Activated T-cell treated with anti-CD3 and anti-CD28 coated beads, Interleukin-2, amount 50 U/mL, for 72 hours (primary cell): ENCODE measurements at places on chromosomes 1 and 21.

DNA sequence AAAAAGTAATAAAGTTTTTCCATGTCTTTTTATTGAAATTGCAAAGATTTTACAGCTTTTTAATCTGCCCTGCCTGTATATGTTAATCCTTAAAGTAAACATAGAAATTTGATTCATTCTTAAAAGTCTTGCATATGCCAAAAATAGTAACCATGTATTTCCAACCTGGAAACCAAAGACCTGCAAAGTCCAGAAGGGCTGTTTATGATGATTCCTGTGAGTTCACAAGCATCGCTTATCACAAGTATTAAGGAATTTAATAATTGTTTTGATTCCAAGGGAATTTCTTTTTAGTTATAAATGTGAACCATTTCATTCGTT lies 199.1 kb downstream of the PTPRC start:
- no peak for DNase-seq

DNA sequence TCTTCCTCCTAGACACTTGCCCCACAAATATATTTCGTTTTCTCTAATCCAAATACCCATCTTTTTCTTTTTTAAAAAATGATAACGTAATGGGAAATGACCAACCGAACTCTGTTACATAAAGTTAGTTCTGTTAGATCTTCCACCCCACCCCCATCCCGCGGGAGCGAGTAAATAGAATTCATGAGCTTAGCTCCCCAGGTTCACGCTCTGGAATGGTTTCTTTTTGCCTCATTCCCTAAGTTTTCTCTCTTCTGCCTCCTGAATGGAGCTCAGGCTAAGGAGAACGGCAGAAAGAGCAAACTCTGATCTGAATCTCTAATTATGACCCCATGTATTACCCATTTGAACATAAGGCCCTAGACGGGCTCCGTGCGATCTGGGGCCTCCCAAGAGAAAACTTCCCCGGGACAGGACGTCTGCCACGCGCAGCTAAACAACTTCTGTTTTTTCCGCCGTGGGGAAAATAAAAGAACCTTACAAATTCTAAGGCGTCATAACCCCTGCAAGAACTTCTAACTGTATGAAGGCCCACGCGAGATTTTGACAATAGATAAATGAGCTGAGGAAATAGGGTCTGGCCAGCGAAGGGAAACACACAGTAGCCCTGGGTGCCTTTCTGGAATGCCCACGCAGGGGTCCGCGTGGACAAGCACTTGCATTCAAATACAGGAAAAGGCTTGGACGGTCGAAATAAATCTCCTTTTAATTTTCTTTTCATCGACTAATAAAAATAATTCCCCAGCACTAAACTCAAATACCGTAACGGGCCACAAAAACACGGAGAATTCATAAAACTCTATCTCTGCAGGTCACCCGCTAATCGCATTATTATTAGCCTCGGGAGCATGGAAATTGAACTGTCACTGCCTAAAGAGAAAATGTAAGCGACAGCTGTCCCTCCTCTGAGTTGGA lies 2.2 kb downstream of the TBX15 start:
- DNase-seq, result no peak

DNA sequence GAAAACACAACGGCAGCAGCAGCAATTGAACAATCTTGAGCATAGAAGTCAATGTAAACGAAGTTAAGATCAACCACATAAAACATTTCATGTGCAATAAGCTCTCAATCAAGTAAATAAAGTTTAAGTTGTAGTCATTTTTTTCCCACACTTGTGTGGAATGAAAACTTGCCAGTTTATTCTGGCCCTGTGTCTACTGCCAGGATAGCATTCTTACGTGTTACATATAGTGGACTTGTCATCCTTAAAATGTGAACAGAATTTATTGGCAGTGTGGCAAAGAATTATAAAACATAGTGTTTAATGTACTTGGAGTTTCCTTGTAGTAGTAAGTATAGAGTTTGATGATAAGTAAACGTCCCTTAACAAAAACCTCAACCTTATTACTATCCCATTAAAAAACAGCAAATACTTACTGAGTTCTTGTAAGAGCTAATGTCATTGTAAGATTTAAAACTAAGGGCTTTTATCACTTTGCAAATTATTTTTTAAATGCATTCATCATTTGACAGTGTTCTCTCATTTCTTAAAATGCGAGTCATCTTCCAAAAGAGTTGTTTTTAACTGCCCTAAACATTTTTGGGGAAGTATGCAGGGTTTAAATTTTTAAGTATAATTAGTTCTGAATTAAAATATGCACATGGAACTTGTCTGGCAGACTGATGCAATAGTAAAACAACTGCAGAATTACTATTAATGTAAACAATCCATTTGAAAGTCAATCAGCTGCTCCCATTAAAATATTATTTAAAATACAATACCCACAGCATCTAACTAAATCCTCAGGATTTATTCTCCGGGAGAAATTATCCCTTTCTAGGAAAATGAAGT lies 7.9 kb downstream of the COX20 start:
- no peak for DNase-seq

DNA sequence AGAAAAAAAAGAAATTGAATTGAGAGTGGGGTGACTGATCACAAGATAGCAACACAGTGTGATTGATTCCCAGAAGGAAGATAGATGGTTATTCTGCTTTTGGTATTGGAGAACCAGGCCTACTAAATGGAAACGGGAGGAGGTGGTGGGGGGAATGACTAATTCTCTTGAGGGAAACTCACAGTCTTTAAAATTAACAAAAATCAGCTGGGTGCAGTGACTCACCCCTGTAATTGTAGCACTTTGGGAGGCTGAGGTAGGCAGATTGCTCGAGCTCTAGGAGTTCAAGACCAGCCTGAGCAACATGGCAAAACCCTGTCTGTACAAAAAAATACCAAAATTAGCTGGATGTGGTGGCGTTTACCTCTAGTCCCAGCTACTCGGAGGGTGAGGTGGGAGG lies 134.6 kb upstream of the PDE4B start:
- no peak for DNase-seq

GRCh38 chr1:210363119-210363518 lies 34.4 kb downstream of the HHAT start:
- DNase-seq, result no peak

GRCh38 chr1:234542211-234542850 lies 63.4 kb upstream of the TARBP1 start:
- no peak for DNase-seq

DNA sequence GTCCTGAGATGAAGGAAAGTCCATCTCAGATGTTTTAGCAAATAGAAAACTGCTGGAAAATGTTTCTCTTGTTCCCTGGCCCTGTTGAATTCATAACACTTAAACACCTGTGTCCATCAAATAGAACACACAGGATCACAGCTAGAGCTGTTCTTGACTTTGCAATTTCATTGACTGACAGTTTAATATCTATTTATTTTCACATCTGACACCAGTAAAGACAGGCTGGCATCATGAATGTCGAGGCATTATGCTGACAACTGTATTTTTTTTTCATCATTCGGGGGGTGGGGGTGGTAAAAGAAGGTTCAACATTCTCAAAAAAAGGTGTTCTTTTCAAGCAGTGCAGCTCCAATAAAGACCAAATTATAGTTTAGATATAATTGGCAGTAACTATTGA lies 591.2 kb upstream of the PTBP2 start:
- no peak for DNase-seq

DNA sequence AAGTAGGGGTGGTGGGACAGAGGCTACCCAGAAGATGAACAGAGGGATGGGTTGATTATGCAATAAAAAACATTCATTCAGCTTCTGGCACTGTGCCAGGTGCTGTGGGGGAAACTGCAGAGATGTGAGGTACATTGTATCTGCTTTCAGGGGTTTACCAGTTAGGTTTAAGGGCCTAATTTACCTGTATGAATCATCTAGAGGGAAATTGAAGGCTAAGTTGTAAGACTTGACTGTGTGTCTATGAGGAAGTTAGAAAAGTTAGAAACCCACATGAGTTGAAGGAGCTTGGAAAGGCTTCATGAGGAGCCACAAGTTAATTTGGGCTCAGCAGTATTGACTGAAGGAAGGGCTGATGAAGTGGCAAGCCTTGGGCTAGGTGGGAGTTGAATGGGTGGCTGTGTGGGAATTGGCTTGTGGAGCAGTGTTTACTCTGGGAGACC lies 36.7 kb upstream of the APOBEC4 start:
- peak; percentile 39 for DNase-seq

GRCh38 chr1:246470585-246470984 lies 36.5 kb downstream of the SMYD3 start:
- DNase-seq, result no peak

GRCh38 chr1:111691886-111692285 lies 47.3 kb downstream of the INKA2 start:
- no peak for DNase-seq

DNA sequence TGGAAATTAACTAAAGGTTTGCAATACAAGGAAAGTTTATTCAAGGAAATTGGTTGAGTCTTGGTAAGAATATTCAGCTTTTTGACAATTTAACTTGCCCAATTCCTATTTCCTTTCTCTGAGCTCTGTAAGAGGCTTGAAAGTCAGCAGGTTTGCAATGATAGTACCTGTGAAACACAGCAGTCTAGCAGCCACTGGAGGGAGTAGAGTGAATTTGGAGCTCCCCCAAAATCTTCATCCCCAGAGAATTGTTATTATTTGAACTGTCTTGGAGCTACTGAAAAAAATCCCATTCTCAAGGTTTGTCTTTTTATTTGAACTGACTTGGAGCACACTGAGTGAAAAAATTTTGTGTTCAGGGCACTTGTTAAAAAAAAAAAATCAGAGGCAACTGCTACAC lies 654.2 kb upstream of the PKN2 start:
- DNase-seq, result no peak

GRCh38 chr21:20306836-20307235 lies 691.4 kb upstream of the NCAM2 start:
- DNase-seq, result no peak

DNA sequence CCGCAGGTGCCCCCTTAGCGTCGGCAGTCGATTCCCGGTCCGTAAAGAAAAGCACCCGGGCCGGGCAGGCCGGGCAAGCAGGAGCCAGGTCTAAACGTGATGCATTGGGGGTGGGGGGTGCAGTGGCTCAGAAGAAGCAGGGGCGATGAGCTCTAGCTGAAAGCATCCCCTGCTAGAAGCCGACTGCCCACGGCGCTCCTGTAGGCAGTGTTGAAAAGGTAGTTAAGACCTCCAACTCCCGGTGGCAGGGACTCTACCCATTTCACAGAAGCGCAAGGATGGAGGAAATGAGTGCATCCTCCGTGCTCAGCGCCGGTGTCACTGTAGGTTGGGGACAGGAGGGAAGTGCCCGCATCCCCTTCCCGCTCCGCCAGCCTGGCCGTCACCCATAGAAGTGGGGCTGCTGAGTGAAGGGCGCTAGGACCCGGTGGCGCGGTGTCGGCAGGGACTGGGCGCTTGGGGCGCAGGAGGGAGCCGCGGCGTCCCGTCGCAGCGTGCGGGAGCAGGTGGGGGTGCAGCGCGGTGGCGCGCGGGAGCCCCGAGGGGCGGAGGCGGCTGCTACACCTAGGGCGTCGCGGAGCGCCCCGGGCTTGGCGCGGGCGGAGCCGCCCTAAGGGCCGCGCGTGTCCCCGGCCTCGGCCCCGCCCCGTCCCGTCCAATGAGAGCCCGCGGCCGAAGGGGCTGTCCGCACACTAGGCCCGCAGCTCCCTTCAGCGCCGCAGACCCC lies at the start of gene WNT2B:
TSS of gene WNT2B (plus strand) at position 688 of the 727 bp plus-strand sequence. CDS start 298 bp downstream, outside the sequence.
- DNase-seq, result peak; percentile 69

DNA sequence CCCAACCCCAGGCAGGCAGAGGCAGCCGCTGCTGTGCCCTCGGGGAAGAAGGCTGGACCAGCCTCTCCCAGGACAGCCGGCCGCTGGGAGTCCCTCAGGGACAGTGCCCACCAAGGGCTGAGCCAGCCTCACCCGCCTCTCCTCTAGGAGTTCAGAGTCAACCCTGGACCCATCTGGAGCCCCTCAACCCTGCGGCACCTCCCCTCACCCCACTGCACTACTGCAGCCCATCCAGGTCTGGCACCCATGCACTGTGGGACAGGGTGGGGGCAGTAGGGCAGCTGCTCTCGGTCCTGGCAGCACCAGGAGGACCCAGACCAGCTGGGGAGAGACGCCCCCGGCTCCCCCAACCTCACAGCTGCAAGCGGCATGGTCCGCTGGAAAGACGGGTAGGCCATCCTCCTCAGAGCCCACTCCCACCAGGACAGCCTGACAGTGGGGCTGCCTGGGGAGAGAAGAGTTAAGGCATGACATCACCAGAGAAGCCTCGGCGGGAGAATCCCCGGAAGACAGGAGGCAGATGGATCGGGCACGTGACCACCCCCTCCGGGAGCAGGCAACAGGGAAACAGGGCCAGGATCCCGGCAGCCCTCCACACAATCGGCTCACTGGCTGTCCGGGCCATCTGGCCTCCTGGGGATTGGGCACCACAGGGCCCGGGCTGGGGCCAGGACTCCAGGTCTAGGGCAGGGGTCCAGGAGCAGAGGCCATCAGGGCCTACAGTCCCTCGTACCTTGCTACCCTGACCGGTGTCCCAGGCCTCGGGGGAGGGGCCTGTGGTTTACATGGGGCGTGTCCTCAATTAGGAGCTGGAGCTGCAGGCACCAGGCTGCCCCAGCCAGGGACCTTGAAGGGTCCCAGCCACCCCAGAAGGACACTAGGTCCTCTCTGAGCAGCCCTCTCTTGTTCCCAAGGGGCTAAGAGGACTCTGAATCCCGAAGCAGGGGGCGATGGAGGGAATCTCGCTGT lies 3.1 kb downstream of the ACAP3 start:
- DNase-seq, result no peak

- DNase-seq, result no peak
Observed at GRCh38 chr1:61254634-61255357, 172.4 kb downstream of the NFIA start.

- DNase-seq, result no peak
Observed at GRCh38 chr1:8780405-8780804, 37.0 kb downstream of the RERE start.

DNA sequence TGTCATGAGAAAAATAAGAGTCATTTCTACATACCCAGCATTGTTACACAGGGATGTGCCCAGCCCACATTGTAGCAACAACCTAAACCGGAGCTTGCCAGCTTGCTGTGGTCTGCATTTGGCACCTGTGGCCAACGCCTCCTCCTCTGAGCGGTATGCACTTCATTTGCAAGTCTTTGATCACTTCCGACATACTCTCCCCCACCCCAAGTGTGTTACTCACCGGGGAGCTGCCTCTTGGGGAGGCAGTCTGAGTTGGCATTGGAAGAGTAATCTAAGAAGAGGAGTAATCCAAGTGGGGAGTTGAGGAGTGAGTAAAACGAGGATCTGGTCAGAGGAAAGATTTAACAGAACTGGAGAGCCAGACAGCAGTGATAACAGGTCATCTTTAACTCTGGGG lies 3.8 kb downstream of the BCL9 start:
- DNase-seq, result peak; percentile 88

DNA sequence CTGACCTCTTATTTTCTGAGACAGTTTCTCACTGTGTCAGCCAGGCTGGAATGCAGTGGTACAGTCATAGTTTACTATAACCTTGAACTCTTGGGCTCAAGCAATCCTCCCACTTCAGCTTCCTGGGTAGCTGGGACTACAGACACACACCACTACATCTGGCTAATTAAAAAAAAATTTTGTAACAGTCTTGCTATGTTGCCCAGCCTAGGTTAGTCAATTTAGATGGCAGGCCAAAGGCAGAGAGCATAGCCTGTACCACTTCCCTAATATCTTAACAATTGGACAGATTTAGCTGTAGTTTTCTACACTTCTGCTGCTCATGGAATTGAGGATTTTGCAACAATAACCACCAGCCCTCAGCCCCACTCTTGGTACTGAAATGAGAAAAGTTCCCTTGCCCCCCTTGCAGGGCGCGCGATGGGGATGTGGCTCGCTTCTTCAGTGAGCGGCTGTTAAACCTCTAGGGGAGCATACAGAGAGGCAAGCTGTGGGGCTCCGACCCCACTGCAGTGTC lies 34.9 kb upstream of the PTGFRN start:
- DNase-seq, result peak; percentile 44
